Gastrocnemius medialis (tissue), 4 donors: ENCODE measurements at places on chromosomes 2 and 18.
A peak's percentile ranks its signal among the peaks of the same experiment; 100 is the strongest.

- no peak for DNase-seq
These were observed 249.2 kb downstream of the NBAS start for GRCh38 chr2:15311926-15312325.

DNA sequence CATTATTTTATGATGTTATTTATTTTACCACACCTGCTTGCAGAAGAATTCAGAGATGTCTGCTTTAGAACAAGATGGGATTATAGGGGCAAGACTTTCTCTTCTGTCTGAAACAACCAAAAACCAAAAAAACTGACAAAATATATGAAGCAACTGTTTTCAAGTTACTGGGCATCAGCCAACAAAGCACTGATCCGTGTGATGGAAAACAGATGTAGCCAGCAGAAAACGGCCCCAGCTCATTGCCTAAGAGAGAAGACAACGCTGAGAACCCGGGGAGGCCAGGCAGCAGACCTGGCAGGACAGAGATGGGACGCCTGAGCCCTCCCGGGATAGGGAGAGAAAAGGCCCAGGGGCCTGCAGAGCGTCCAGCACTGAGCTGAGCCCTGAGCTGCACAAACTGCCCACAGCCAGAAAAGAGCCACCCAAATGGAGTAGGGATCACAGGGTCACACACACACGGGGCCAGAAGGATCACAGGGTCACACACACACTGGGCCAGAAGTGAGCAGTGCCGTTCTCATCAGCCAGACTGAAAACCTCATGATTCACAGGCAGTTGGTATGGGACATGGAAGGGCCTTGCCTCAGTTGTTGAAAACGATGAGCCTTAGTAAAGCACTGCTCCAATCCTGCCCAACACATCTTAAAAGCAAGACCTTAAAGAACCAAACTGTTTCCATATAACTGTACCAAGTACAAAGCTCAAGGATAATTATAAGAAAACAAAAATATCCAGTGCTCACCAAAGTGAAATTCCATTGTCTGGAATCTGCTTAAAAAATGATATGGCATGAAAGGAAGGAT lies 12.1 kb downstream of the PXDN start:
- DNase-seq: no peak

DNA sequence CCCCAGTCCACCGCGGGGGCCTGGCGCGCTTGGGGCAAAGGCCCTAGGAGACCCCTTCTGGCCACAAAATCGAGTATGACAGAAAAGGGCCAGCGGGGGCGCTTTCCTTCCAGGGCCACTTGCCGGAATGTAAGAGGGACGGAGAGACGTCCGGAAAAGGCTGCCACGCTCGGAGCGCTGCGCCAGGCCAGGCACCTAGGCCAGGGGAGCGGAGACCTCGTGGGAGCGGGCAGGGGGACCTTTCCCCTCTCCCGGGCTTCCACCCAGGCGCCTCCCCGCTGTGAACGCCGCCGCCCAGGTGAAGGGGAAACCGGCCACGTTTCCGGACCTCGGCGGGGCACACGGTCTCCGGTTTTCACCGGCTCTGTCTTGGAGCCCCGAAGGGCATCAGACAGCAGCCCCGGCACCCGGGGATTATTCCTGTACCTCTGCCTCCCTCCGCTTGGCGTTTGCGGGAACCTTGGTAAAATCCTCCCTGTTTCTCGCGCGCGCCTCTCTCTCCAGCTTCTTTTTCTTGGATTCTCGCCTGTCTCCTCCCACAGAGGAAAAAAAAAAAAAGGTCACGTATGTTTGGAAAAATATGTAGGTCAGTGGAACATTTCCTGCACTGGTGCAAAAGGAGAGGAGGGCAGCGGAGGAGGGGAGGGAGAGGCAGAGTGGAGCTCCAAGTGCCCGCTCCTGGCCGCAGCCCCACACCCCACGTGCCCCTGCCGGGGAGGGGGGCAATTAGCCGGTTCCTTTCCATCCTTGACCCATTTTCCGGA lies 1.2 kb upstream of the NPAS2 start:
- peak; percentile 88 for DNase-seq

DNA sequence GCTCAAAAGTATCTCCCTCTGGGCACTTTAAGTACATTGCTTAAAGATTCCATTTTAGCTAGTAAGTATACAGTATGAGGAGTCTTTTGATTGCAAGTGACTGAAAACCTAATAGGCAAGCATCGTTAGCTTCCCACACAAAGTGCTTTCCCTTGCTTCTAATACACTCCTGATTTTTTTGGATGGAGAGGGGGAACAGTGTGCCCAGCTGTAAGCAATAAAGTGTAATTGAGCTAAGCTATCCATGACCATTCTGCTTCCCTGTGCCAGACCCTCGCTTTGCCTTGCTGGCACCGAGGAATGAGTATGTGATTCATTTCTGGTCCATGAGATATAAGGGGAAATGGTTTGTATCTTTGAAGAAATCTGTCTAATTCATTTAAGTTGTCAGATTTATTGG lies 3.8 kb upstream of the ZNF24 start:
- no peak for DNase-seq

DNA sequence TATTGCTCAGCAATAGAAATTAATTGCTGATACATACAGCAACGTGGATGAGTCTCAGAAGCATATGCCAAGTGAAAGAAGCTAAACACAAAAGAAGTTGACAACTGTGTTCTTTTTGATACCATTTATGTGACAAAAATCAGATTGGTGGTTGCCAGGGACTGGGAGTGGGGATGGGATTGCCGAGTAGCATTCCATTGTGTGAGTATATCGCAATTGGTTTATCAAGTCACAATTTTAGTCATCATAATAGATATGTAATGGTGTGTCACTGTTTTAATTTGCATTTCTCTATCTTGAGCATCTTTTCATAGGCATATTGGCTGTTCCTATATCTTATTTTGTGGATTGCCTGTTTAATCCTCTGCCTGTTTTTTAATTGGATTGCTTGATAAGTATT lies 20.9 kb downstream of the STRADB start:
- DNase-seq: no peak

- no peak for DNase-seq
These were observed 209.7 kb upstream of the PXDN start for GRCh38 chr2:1954061-1954460.

DNA sequence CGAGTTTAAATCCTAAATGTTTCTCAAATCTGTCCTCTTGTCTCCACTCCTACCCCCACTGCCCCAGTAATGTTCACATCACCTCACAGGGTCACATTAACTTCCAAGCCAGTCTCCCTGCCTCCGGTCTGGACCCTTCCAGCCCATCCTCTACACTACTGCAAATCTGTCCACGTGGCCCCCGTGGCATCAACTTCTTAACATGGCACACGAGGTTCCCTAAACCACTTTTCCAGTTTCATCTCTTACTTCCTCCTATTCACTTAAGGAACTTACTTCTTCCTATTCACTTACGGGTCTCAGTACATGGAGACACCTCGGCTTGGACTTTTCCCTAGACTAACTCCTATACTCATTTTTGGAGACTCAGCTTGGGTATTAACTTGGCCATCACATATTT lies 27.0 kb downstream of the MRPL33 start:
- DNase-seq: no peak

DNA sequence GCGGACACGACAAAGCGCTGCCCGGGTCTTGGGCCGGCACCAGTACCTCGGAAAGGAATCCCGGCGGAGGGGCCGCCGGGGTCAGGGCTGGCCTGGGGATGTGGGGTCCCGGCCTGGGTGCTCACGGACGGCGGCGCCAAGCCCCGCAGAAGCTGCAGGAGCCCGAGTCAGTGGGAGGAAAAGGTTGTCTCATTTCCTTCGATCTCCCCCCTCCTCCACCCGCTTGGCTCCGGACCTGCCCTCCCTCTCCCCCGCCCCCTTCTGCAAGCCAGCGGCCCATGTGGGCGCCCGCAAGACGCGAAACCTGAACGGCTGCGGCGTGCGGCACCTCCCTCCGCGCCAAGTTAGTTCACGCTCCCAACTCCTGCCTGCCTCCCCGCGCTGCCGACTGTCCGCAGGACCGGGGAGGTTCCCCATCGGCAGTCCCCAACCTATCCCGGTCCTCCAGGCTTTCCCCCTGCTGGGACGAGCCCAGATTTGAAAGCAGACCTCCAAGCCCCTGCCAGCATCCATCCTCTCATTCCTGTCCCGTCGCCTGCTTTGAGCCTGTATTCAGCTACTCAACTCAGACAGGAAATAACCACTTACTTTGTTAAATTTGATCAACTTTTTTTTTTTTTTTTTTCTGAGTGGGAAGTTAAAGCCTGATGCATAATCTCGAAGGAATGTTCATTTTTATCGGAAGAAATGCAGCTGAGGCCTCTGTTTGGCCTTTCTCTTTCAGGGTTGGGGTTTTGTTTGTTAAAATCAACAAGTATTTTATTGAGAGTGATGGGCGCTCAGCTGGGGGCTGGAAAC lies at the start of gene EVA1A:
Gene EVA1A (minus strand): TSS at position 172 of the 798 bp plus-strand sequence. CDS start 42,799 bp downstream, outside the sequence.
- DNase-seq: no peak

GRCh38 chr2:1650085-1650872 lies 94.0 kb downstream of the PXDN start:
- no peak for DNase-seq

GRCh38 chr18:10518595-10519255 lies 7.1 kb upstream of the NAPG start:
- peak; percentile 40 for DNase-seq

DNA sequence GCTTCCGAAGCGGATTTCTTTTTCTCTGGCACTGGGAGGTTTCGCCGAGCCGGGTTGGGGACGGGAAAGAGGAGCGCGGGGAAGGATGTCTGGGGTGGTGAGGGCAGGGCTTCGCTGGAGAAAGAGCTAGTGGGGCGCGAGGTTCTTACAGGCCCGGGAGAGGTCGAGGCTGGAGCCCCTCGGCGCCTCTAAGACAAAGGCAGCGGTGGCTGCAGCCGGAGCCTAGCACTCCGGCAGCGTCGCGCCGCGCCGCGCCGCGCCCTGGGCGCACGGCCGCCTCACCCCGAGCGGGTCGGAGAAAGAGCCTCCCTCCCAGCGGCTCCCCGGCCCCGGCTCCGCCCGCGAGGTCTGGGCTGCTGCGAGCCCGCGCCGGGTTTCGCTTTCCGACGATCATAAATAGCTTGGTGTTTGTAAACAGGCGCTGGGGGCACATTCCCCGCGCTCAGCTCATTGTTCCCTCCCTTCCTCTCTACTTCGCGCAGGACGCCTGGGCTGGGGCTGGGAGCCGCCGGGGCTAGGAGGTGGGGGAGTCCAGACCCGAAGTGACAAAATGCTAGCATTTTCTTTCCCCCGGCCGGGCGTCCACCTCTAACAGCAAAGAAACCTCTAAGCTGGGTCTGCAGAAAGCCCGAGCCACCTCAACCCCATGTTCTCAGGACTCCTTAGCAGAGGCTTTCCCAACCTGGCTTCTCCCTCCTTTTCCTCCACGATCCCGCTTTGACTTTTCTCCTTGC lies 813 bp upstream of the MEIS1 start:
- no peak for DNase-seq
